ENCODE measurements at places on chromosomes 7 and 10. TPM values are rescaled to one million over a fixed set of nuclear protein-coding genes. Genes with fewer than 3 reads are reported as not detected.

PRPS1L1 gene
- not detected for total RNA-seq

LRIT1 gene
- not detected for total RNA-seq

NAT16 gene
- not detected for total RNA-seq

GPR15LG gene
- 0.53 TPM for total RNA-seq

TAF3 gene
- 1.3 TPM for total RNA-seq

CALML5 gene
- total RNA-seq: 0.79 TPM

MMD2 gene
- not detected for total RNA-seq

PKD2L1 gene
- not detected for total RNA-seq

KCNMA1 gene
- total RNA-seq: 16.3 TPM

TUBB8 gene
- total RNA-seq: not detected

IFIT1B gene
- not detected for total RNA-seq

CALN1 gene
- not detected for total RNA-seq

OR2A14 gene
- total RNA-seq: not detected

MTPN gene
- total RNA-seq: 90.6 TPM

TRPV6 gene
- 0.26 TPM for total RNA-seq

LOXL4 gene
- total RNA-seq: 0.13 TPM

TBX20 gene
- total RNA-seq: not detected

GNGT1 gene
- not detected for total RNA-seq

ELOVL3 gene
- not detected for total RNA-seq

BEND7 gene
- total RNA-seq: 1.3 TPM

ZNF3 gene
- total RNA-seq: 13.6 TPM

GRB10 gene
- total RNA-seq: 67.7 TPM

HOXA10 gene
- not detected for total RNA-seq

ICA1 gene
- total RNA-seq: 14.8 TPM

NACAD gene
- 0.13 TPM for total RNA-seq

DRGX gene
- not detected for total RNA-seq

SLC29A4 gene
- 9.5 TPM for total RNA-seq

OR2A7 gene
- total RNA-seq: 0.53 TPM

RBP3 gene
- not detected for total RNA-seq

NKX6-2 gene
- not detected for total RNA-seq

PTPRN2 gene
- total RNA-seq: 2.8 TPM

PPP1R17 gene
- total RNA-seq: not detected

HOXA11 gene
- not detected for total RNA-seq

SLC13A4 gene
- under 0.01 TPM for total RNA-seq

ABCA13 gene
- total RNA-seq: 0.79 TPM

HECW1 gene
- under 0.01 TPM for total RNA-seq

SLC26A5 gene
- not detected for total RNA-seq

BBS9 gene
- 4.5 TPM for total RNA-seq

PRTFDC1 gene
- total RNA-seq: 2.4 TPM

SH2D4B gene
- total RNA-seq: under 0.01 TPM

GSTO1 gene
- total RNA-seq: 158 TPM

ZNF107 gene
- total RNA-seq: 1.2 TPM

GIMAP7 gene
- not detected for total RNA-seq

SFTPA1 gene
- not detected for total RNA-seq

SLC16A9 gene
- total RNA-seq: 7.8 TPM

ABCB1 gene
- total RNA-seq: under 0.01 TPM

DPYSL4 gene
- 0.13 TPM for total RNA-seq

FRMD4A gene
- 3.2 TPM for total RNA-seq

FAM200A gene
- 4.5 TPM for total RNA-seq

GNAT3 gene
- total RNA-seq: not detected

BMPER gene
- 0.13 TPM for total RNA-seq

PPP1R3C gene
- 17.4 TPM for total RNA-seq

TMEM229A gene
- total RNA-seq: not detected

Measured in bronchial epithelial cell (primary cell).